ENCODE measurements at places on chromosomes 5 and 9.

DNA sequence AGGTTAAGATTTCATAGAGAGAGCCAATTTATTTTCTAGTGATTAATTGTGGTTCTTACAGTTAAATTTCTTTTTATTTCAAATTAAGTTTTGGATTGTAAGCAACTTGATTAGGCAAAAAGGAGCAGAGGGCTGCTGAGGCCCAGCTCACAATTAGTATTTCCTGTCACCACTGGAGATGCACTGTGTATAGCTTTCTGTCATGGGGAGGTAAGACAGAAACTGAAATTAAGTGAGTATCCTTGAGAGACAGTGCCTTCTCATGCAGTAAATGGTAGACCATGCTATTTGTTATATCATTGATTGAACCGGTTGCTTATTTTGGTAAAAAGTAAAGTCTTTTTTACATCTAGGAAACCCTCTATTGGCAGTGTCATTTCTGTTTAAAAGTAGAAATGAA, 190.7 kb downstream of the CCDC171 start:
- DNase-seq, result no peak

DNA sequence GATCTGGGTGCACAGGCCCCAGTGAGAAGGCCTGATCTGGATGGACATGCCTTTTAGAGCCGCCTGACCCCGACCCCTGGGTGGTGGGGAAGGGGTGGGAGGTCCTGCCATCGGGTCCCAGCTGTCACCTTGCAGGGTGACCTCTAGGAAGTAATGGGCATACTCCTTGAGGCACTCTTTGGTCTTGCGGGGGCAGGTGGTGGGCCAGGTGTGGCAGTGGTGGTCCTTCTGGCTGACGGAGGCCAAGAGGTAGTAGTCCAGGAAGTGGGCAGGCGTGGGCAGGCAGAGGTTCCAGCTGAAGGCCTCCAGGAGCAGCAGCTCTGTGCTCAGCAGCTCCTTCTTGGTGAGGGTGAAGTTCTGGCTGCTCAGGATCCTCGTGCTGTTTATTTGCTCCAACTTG, 30.0 kb downstream of the FABP6 start:
- DNase-seq, result no peak

DNA sequence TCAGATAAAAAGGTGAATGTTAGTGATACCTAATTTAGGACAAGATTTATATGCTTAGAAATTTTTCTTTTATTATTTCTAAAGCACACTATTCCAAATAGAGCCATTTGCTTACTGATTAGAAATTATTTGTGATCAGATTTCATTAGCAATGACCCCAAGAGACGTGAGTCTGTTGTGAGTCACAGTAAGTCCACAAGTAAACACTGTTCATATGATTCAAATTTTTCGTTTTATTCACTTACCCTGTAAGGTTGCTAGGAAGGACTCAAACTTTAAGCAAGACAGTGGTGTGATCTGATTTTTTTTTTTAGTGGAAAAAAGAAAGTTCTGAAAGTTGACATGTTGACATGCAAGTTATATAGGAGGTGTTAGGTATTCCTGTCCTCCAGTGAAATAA, 1.2 kb downstream of the CARD6 start:
- DNase-seq, result no peak

- DNase-seq, result no peak
These were observed 33.9 kb downstream of the GNAQ start for GRCh38 chr9:77997611-77998284.

GRCh38 chr5:26121338-26121737, 917.0 kb downstream of the CDH9 start:
- no peak for DNase-seq

DNA sequence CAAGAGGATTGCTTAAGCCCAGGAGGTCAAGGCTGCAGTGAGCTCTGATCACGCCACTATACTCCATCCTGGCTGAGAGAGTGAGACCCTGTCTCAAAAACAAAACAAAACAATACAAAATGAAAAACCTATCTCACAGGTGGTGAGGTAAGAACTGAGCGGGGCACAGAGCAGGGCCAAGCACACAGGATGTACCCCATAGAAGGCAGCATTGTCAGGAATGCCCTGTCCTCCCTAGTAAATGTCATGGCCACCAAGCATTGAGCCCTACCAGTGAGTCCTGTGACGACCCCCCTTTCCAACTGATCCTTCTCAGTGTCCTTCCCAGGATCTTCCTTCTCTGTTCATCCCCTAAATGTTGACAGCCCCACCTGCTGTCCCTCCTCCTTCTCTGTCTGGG, 44.6 kb upstream of the ALDH1B1 start:
- no peak for DNase-seq

- DNase-seq, result no peak
These were observed 57.9 kb downstream of the ERBIN start for GRCh38 chr5:65984098-65984885.

DNA sequence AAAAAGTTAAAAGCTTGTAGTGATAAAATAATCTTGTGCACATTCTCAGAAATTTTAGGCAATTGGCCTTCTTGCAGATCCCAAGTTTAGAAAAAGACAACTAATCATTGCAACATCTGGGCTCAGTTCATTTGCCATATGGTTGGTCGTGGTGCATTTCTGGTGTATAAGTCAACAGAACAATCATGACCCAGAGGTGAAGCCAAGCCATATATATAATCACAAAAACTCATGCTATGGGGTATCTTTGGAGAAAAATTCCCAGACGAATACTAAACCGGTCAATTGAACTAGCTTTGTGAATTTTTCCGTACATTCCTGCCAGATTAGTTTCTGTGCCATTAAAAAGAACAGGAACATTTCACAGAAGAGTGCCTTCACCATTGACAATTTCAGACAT, 50.3 kb downstream of the FYB1 start:
- DNase-seq, result no peak

- DNase-seq, result no peak
These were observed 574.3 kb downstream of the PRR16 start for GRCh38 chr5:121038438-121038837.

DNA sequence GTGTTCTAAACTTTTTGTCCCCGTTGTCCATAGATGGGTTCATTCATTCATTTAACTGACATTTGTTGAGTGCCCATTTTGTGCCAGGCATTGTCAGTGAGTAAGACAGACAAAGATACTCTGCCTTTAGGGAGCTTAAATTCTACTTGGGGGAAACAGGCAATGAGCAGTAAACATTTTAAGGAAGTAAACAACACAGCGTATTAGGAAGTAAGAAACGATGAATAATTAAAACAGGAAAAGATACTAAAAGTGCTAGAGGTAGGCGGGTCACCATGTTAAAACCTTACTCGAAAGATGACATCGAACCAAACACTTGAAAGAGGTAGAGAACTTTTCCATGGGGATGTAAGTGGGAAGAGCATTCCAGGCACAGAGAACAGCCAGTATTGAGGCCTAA, 5.5 kb upstream of the MAML1 start:
- no peak for DNase-seq

- DNase-seq, result no peak
These were observed 148.4 kb downstream of the NFIB start for GRCh38 chr9:14165376-14166035.

GRCh38 chr9:108254236-108254635, 601.5 kb downstream of the ACTL7B start:
- no peak for DNase-seq

- DNase-seq, result no peak
These were observed 4.8 kb upstream of the SREK1 start for GRCh38 chr5:66139318-66139712.

GRCh38 chr9:95085861-95086563, 231.5 kb downstream of the FANCC start:
- DNase-seq, result no peak

DNA sequence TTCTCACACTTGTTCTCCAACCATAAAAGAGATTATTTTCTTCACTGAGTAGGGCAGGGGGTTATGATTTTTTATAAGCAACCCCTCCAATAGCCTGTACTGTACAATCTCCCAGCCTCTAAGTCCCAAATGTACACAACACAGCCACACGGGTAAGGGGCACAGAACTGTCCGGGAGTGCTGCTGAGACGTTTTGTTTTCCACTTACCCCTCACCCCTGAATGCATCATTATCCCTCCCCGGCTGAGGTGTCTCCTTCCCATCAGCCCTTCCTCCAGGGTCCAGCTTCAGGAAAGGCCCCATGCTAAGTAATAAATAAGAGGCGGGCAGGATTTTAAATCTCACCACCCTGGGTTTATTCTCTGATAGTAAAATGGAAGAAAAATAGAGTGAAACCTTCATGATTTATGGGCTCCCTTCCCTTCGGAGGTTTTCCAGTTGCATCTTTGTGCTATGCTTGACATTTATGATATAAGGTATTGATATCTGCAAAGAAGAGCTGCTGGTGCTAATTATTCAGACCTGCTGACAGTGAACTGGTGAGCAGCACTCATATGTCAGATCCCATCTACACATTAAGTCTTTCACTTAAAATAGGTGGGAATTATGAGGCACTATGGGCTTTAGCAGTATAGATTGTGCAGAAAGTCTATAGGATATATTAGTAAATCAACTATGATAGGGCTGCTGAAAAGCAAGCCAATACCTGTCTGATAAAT, 67.2 kb upstream of the MEGF10 start:
- DNase-seq, result no peak

DNA sequence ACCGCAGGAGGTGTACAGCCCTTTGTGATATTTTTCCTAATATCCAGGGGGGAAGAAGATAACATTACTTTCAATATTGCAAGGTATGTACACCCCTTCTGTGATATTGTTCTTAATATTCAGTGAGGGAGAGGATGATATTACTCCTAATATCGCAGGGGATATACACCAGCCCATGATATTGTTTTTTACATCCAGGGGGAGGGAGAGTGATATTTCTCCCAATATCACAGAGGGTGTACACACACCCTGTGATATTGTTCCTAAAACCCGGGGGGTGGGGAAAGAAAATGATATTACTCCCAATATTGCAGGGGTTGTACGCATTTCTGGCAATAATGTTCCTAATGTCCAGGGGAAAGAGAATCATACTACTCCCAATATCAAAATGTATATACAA, 58.0 kb upstream of the SLC25A48 start:
- no peak for DNase-seq

- DNase-seq, result no peak
These were observed 127.2 kb upstream of the SLC25A48 start for GRCh38 chr5:135707302-135707701.

- no peak for DNase-seq
These were observed 2059.1 kb upstream of the CDH6 start for GRCh38 chr5:29134418-29134817.

DNA sequence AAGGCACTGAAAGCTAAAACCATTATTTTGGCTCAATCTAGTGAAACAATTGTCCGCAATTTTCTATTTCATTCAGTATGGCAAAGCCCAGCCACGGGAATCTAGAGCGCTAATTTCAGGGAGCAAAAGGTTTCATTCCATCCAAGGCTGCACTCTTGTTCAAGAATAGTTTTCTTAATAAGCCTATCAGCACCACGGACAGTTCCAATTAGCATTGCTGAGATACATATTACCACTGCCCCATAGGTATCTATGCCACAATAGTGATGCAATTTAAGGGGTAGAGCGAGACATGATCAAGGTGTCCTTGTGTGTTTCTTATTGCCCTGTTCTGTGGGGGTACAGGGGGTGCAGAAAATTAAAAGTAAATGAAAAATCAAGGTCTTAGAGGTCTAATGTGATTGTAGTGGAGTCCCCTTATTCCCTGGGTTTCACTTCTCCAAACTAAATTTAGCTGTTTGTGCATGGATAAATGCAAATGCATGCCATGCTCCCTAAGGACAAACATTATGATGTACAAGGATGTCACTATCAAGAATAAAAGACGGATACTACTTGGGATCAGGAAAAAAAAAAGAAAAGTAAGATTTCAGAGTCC, 45.5 kb downstream of the SPOCK1 start:
- DNase-seq, result no peak

- no peak for DNase-seq
These were observed 213.3 kb downstream of the SEMA6A start for GRCh38 chr5:116361171-116361967.

GRCh38 chr5:65832152-65832551, 94.2 kb upstream of the ERBIN start:
- DNase-seq, result no peak

DNA sequence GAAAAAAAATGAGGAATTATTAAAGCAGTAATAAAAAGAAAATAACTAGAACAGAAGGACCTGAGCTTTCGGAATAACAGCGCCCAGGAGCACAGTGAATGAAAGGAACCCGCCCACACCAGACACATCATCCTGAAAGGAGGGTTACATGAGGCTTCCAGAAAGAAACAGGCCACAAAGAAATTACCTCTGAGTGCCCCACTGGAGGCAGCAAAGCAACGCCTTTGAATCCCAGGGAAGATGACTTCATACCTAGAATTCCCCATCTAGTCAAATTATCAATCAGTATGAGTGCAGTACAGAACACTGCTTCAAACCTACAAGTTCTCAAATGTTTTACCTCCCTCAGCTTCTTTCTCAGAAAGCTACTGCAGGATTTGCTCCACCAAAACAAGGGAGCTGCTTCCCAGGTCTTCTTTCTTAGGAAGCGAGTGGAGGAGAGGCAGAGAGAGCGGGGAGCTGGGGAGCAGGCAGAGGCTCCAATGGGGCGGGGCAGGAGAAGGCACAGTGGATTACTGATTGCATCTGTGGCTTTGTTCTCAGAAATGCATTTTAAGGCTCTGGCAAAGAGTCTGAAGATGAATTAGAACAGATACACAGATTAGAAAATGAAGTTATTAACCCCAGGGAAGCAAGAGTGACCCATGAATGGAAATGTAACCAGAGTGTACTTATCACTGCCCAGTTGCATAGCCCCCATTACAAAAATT, 87.1 kb downstream of the SEMA4D start:
- no peak for DNase-seq

DNA sequence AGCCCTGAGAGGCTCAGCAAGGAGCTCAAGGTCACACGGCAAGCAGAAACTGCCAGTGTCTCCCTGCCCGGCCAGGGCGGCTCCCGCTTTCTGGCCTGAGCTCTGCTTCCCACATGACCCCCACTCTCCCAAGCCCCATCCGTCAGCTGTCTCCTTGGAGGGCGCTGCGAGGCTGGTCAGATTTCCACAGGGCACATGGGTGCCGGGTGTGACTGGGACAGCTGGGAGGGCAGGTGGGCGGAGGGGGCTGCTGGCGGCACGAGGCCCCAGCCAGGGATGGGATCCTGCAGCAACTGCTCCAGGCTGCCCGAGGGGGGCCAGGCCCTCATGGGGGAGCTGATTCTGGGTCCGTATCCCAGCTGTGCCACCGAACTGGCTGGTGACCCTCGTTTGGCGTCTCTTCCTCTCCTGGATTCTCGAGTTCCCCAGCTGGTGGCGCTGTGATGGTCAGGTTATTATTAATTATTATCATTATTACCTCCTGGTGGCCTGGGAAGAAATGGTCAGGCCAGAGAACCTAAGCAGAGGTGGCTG, 12.9 kb upstream of the WDR38 start:
- DNase-seq, result no peak

DNA sequence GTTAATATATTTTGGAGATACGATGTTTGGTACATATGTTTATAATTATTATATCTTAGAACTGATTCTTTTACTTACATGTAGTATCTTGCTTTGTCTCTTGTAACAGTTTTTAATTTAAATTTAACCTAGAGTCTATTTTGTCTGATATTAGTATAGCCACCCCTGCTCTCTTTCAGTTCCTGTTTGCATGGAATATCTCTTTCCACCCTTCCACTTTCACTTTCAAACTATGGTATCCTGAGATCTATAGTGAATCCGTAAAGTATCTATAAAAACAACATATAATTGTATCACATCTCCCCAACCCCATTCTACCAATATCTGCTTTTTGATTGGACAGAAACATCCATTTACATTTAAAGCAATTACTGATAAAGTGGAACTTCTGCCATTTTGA, 7.2 kb downstream of the IRGM start:
- no peak for DNase-seq

- no peak for DNase-seq
These were observed 69.4 kb downstream of the TMC1 start for GRCh38 chr9:72590824-72591223.
